Fibroblast of the conjunctiva (primary cell): ENCODE measurements at places on chromosomes 2 and 18.

DNA sequence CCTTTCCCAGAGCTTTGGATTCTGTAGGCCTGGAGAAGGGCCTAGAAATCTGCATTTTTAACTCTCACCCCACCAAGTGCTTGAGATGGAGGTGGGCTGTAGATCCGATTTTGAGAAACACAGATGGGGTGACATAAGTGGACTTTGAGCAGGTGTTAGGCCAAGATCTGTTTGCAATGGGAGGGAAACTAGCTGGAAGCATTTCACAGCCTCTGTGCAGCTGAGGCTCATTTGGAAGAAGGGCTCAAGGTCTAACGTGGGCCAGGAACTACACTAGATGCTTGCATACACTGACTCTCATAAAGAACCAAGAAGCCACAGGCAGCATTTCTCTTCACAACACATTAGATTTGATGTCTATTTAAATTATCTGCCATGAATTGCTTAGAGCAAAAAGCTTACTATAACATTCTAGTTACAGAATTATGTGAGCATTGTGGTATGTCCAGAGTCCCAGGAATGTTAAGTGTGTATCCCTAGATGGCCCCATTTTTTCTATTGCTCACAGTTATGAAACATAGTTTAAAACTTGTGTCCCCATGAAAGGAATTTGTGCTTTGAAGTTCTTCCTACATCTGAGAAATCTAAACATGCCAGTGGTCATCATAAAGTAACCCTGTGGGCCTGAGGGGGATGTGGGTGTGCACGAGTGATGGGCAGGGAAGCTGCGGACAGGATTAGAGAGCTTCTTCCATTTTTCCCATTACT is 77.2 kb downstream of the CD28 start:
- DNase-seq: peak; percentile 33

DNA sequence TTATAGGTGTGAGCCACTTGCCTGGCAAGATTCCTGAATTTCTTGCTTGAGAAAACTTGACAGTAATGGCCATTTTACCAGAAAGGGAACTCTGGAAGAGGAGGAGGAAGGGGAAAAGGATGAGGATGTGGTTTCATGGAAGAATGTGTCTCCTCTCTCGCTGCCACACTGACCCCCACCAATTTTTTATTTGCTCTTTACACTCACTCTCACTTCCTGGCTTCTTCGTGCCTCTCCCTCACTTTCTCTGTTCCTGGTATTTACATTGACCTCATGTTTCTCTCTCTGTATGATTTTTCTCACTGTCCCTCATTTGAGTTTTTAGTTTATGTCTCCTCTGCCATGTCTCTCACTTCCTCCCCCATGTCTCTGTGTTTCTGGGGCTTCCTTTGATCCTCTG is 134.5 kb upstream of the CAB39 start:
- DNase-seq: no peak

DNA sequence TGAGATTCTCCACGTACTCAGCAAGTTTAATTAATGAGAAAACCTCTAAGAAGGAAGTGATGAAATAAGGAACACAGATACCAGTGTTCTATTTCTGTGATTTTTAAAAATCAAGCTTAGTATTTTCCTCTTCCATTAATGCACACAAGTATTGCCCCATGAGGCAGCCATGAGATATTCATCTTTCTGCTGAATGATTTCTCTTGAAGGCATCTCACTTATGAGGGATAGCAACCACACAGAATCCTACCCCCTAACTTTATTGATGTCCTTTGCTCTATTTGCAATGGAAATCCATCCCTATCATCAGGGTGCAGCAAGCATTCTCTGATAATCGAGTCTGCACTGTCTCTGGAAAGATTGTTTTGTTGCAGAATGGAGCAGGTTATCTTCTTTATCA is 244.1 kb upstream of the NRP2 start:
- no peak for DNase-seq

GRCh38 chr2:237207646-237208045 is 122.0 kb downstream of the COPS8 start:
- DNase-seq: no peak

- no peak for DNase-seq
Measured at GRCh38 chr2:129504646-129505045, 474.8 kb upstream of the RAB6C start.

DNA sequence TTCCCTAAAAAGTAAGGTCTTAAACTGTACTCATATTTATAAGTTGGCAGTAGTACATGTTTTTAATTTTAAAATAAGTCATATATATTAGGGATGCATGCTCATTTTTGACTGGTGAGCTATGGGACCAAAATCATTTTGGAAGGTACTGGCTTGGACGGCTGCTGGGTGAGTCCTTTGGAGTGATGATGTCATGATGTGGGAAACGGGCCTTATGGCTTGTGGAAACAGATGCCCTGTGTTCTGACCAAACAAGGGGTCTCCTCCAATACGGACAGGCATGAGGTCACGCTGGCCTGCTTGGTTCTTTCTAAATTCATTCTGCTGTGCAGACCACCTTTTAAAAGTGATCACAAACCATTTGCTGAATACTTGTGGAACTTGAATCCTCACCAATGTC is 109.2 kb upstream of the MGAT5 start:
- DNase-seq: no peak

DNA sequence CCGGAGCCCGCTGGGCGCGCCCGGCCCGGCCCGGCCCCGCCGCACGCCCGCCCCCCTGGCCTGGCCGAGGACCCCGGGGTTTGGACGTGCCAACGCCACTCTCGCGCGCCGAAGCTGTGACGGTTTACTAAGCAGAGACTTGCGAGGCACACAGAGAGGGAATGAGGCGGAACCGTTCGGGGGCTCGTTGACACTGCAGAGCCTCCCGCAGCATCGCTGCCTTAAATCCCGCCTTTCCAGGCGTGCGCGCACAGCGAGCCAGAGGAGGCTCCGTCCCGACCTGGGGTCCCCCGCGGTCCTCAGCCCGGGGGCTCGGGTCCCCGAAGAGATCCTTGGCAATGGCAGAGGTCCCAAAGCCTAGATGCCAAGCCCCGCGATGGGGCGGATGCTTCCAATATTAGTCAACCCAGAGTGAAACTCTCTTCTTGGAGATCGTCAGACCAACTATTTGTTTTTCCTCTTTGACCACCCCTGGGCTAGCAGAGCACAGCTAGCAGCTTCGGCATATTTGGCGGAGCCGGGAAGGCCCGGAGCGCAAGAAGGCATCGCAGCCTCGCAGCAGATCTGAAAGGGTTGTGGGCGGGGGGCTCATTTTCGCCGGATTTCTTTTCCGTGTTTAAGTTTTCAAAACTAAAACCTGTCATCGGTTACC is at the start of gene ZNF385B:
Gene ZNF385B, minus strand, starts transcription at position 197 of the 652 bp plus-strand sequence.
- DNase-seq: no peak

DNA sequence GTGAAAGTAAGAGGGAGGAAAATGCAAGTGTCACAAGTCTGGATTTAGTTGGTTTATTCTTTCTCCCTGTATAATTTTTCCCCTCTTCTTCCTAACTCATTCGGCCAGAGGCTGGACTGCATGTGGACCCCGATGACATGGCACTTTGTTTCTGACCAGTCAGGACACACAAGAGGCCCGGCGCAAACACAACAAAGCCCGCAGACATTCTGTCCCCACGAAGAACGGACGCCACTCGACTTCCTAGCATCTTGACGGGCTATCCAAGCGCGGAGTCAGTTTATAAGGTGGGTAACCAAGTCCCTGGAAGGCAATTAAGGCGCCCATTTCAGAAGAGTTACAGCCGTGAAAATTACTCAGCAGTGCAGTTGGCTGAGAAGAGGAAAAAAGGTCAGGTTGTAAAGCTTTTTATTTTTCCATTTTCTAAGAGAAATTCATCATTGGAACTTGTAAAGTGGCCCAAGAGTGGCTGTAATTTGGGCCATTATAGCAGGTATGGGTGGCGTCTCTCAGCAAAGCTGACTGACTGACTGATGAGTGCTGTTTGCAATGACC is at the start of gene TPO:
Gene TPO, plus strand, starts transcription at position 308 of the 555 bp plus-strand sequence. CDS start 946 bp downstream, outside the sequence.
- no peak for DNase-seq

DNA sequence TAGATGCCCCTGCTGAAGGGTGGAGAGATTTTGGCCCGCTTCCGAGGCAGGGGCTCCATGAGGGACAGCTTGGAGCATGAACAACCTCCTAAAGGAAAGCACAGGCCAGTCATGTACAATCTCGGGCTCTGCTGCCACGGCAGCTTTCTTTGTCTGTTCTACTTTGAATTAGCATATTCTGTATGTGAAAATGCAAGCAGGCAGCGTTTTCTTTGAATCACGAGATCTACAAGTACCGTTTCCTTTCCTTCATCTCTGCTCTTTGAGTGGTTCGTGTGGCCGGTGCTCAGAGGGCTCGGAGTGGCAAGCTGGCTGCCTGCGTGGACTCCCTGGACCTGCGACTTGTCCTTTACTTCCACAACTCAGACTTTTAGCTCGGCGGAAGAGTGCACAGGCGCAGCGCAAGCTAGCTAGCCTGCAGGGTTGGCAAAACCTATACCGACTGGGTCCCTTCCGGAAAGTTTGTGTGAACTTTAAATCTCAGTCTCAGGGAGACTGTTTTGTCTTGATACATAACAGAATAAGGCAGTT is 6.9 kb downstream of the TWIST2 start:
- DNase-seq: no peak

DNA sequence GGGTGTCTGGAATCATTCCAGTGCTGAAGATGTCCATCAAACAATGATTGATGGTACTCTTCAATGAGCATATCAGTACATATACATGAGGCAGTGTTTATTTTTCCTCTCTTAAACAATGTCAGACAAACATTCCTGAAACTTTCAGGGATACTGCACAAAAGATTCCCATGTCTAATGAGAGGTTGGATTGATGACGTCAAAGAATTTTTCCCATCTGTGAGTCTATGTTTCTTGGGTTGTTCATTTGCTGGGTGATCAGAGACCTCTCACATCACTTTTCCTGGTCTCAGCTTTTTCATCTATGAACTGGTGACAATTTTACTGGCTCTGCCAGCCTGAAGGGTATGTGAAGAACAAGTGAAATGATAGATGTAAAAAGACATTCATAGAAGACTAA is 325.5 kb downstream of the EN1 start:
- DNase-seq: no peak

GRCh38 chr18:63317982-63318888 is 1.3 kb downstream of the BCL2 start:
- no peak for DNase-seq

DNA sequence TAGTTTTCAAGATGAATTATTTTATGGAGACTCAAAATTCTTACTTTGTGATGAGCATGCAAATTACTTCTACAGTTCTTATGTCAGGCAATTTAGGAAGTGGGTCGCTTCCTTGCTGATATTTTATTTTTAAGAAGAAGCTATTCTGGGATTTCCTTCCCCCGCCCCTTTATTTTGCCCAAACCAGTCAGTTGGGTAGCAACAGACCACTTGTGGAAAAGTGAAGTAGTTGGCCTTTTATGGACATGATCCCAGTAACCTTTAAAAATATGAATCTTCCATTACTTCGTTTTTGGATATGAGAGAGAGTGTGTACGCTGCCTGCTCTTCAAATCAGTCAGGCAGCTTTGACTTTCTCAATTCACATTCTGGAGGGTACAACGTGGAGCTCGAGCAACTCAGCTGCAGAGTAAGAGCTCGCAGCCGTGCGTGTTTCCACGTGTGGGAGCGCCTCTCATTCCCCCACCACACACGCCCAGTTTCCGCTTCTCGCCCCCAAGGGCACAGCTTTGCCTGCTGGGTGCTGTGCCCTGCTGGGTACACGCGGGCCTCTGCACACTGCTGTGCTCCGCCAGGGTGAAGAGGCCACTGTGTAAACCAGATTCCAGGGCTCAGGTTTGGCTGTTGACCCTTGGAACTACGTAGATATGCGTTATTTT is 92.6 kb downstream of the ITGB1BP1 start:
- DNase-seq: no peak

DNA sequence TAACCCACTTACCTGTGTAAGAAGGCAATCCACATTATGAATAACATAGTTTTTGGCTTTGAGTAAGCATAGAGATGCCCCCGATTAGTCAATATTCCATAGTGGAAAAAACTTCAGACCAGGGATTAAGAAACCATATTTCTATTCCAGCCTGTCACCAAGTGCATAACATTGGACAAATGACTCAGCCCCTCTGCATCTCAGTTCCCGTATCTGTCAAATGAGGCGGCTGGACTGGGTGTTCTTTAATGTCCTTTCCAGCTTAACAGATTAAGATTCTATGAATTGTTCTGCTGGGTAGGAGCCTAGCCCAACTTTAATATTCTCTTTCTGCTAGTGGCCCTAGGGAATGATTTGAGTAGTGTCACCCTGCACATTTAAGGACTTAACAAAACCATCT is 11.8 kb upstream of the FTCDNL1 start:
- no peak for DNase-seq

- DNase-seq: no peak
Measured at GRCh38 chr2:192140236-192140839, 54.4 kb downstream of the TMEFF2 start.

GRCh38 chr18:45608400-45608799 is 6.9 kb upstream of the SLC14A2 start:
- no peak for DNase-seq

GRCh38 chr2:167215595-167215994 is 327.3 kb downstream of the XIRP2 start:
- no peak for DNase-seq

- DNase-seq: peak; percentile 27
Measured at GRCh38 chr2:43609290-43609918, 13.6 kb upstream of the THADA start.

DNA sequence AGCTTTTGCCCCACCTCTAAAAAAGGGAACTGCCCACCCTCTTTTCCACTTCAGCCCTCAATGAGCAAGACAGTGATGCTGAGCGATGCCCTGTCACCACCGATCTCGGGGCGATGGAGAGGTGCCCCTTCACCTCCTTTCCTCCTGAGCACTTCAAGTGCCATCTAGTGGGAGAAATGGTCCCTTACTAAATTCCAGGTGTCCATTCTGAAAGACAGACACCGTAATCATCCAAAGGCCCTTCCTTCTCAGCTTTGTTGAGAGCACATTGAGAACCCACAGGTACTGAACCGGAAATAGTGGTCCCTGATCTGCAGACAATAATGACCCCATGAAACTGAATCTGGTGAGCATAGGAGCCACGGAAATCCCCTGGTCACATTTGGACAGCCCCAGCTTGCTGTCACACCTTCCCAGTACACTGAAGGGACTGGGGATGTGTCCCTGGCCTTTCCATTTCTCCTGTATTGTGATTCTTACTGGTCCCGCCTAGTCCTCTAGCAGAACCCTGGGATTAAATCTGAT is 38.5 kb downstream of the KCTD18 start:
- DNase-seq: peak; percentile 33

DNA sequence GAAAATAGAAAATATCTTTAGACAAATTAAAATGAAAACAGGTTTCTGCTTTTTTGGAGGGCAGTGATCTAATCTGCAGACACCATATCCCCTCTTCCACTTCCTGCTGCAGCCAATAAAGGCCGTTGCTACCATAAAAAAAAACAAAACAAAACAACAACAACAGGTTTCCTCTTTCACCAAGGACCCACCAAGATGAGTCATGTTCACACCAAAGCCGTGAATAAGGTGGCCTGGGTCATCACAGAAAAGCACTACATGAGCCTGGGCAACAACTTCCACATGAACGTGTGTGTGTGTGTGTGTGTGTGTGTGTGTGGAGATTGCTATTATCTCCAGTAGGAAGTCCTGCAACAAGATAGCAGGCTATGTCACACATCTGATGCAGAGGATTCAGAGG is 24.8 kb upstream of the TFCP2L1 start:
- no peak for DNase-seq
